ENCODE measurements at places on chromosomes 6 and 20.

GRCh38 chr6:164911151-164911550 is 398.3 kb downstream of the C6orf118 start:
- no peak for ATAC-seq

DNA sequence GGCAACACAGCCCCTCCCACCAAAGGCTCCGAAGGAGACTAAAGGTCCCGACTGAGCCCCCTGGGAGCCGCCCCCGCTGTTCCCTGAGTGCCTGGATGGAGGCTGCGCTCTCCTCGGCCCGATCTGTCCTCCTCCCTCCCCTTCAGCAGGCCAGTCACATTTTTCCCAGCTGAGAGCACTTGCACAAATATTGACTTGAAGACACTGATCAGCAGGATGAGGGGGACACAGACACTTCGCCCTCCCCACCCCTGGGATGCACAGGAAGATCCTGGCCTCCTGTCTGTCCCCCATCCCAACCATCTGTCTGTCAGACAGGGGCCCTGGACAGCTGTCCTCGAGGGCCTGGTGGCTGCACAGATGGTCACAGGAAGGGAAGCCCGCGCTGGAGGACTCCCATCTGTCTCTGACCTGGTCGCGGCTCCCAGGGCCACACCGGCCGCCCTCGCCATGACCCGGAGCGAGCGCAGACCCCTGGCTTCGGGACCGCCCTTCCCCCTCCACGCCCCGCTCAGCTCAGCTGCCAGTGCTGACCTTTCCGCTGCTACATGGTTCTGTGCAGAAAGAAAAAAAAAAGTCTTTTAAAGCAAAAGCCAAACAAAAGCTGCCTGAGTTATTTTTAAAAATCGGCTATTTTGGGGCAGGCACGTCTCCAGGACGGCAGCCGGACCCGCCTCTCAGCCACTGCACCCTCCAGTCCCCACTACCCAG is 11.1 kb downstream of the LAMA5 start:
- no peak for ATAC-seq

DNA sequence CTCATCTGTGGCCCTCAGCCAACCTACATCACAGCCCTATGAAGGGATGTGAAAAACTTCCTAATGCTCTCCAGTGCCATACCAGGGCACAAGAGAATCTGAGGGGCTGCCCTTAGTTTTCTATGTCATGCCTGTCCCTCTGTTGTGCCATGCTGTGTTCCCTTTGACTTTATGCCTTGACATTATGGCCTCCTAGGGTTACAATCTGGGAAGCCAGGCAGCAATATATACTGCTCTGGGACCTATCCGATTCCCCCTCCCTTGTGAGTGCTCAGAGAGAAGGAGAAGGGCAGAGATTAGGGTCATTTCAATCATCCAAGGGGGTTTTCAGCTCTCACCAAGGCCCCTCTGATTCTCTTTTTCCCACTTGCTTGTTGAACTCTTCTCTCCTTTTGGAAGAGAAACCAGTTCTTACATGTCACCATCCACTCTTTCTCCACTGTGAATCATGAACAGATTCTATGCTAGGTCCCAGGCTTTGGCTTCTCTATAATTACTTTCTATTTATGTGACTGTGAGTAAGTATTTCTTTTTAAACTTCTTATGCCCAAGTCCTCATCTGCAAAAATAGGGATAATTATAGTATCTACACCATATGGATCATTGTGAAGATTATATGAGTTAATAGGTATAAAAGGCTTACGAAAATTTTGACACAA is 14.2 kb upstream of the FRK start:
- no peak for ATAC-seq

- no peak for ATAC-seq
These were observed 1420.0 kb upstream of the EYS start for GRCh38 chr6:67127041-67127440.

DNA sequence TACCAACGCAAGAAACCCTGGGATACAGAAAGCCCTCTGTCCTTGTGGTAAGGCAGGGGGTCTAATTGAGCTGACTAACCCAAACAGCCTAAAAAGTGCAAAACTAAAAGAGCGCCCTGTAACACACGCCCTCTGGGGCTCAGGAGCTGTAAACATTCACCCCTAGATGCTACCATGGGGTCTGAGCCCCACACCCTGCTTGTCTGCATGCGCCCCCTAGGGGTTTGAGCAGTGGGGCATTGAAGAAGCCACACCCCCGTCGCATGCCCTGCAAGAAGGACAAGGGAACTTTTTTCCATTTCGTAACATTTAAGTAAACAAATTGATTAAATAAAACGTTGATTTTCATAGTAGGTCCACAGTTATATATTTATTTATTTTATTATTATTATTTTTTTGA is 616.9 kb upstream of the MAN1A1 start:
- ATAC-seq, result no peak

- no peak for ATAC-seq
These were observed 92.2 kb downstream of the CTNNBL1 start for GRCh38 chr20:37786043-37786442.

DNA sequence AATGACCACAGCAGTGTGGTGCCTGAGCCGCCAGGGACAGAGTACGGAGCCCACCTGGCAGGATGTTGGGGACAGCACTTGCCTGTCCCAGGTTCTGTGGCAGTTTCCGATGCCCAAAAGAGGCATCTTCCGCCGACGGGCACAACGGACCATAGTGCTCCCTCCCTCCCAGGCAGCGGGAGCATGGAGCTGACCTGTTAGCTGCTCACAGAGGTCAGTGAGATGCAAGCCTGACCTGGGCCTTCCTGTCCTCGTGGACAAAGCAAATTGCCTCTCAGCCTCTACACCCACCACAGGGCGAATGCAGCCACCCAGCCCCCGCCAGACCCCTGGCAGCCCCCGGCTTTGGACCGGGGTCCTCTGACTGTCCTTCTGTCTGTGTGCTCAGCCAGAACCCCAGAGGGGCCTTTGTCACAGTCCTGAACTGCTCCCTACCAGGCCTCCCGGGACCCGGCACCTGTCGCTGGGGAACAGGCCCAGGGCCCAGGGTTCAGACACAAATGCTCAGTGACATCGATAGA is 16.2 kb upstream of the FRMD1 start:
- no peak for ATAC-seq

DNA sequence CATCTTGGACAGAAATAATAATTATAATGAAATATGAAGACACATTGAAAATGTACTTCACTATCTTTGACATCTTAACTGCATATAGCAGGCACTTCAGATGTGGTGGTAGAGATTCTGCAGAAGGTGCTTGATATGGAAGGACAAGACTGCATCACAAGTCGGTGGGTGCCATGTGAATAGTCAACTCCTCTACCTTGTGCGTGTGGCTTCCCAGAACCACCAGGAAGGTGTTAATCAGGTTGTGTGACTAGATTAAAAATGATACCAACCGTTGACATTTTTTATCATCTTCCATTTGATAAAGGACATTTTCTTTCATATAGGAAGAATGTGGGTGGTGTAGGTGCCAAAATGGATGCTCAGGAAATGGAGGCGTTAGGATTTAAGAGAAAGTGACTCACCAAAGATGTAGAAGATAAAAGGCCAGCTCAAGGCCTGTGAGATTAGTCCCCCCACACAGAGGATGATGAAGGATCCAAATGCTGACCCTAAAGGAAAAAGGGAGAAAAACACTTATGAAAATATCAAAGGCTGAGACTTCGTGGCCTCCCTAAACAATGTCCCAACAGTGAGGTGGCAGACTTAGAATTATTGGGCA is 12.3 kb downstream of the SLC17A2 start:
- no peak for ATAC-seq

- no peak for ATAC-seq
These were observed 108.4 kb upstream of the MAFB start for GRCh38 chr20:40797425-40797824.

DNA sequence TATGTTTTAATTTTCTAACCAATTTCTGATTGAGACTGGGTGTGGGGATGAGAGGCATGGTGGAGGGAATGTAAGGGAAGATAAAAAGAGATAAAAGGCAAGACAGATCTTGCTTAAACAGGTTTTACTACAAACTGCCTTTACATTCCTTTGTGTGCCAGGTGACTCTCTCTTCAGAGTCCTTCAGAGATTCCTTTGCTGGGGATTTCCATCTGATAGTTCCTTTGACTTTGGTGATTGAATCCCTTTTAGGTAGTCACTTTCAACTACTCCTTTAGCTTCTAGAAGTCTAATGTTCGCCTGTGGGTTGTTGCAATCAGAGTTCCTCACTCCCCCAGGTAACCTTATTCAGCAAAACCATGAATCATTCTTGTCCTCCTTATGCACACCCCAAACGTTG is 283.3 kb upstream of the MANEA start:
- ATAC-seq, result no peak

DNA sequence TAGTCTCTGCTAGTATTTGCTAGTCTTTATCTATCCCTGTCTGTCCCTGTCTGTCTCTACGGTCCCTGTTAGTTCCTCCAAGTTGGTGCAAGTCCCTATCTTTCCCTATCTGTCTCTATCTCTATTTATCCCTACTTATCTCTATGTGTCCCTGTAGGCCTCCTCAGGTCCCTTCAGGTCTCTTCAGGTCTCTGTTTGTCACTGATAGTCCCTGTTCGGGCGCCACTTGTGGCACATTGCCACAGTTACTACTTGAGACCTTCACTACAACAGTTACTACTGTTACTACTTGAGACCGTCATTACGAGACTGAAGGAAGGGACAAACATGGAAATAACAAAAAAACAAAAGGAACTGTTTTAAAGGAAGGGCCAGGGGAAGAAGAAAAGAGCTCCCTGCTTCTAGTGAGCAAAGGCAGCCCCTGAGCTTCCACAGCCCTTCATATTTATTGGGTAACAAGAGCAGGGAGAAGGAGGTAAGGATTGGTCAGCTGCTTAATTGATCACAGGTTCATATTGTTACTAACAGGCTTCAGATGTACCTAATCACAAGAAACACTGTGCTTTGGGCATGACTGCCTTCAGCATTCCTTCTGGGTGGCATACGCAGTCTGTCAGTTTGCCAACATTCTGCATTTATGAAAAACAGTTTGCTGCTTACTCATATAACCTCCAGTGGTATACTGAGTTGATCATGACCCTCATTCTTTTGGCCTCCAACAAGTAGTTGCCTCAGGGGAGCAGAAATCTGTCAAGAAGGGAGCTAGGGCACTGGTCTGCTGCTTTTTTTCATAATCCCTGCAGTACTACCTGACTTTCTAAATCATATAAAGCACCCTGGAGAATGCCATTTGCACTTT is 8.4 kb downstream of the EPB41L2 start:
- no peak for ATAC-seq

GRCh38 chr20:19540392-19540791 is 217.7 kb upstream of the RIN2 start:
- ATAC-seq, result no peak

DNA sequence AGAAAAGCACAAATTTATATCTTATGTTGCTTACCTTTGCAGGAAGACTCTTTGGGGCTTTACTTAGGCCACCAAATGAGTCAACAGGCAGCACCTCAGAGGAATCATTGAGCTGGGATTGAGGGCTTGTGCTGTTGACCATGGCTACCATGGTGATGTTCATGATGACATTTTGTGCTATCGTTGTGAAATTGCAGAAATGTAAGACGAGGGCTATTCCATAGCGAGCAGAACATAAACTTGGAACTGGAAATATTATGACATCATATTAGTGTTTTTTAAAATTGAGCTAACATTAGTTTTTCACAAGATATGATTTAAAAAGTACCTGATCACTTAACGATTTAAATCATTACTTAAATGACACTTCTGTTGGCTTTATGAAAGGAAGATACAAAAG is 11.8 kb downstream of the SLC17A3 start:
- ATAC-seq, result no peak

- ATAC-seq, result no peak
These were observed 17.4 kb downstream of the ADGRF4 start for GRCh38 chr6:47715782-47716181.

- no peak for ATAC-seq
These were observed 1.9 kb upstream of the EDN1 start for GRCh38 chr6:12288211-12288618.

DNA sequence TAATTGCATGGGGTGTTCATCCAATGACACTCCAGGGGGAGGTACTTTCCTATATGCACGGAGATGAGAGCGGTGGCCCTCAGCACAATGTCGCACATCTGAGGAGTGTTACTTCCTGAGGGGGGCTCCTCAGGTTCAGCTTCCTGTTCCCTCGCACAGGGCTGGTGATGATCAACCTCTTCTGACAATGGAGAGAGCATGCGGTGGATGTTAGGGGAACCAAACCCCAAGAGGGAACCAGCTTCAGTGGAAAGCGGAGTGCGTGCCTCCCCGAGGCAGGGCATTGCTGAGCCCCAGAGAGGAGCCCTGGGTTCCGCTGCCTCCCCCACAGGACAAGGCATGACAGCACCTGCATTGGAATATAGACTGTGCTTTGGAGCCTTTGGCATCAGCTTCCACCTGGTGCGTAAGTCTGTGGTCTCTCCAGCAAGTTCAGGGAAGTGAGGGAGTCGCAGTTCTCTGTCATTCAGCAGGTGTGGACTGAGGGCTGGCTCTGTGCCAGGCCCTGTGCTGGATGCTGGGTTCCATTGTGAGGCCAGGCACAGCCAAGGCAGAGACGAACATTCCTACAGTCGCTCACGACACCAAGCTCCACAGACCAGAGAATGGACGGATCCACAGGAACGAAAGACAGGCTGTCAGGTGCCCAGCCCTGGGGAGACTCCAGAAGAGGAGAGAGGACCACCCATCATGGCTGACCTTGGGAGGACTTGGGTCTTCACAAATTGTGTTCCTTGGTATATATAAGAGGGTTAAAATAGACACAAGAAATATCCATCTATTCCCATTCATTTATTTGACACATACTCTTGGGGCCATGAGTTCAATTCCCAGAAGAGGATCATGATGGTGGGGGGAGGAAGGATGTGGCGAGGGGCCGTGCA is 3.9 kb upstream of the ZNF831 start:
- no peak for ATAC-seq

- ATAC-seq, result no peak
These were observed 80.6 kb downstream of the IRAK1BP1 start for GRCh38 chr6:78947962-78948361.

GRCh38 chr20:57528148-57528547 is 3.2 kb upstream of the CTCFL start:
- no peak for ATAC-seq

- no peak for ATAC-seq
These were observed 64.8 kb downstream of the CARMIL1 start for GRCh38 chr6:25343984-25344383.

GRCh38 chr6:2434912-2435311 is 189.5 kb upstream of the GMDS start:
- ATAC-seq, result no peak

DNA sequence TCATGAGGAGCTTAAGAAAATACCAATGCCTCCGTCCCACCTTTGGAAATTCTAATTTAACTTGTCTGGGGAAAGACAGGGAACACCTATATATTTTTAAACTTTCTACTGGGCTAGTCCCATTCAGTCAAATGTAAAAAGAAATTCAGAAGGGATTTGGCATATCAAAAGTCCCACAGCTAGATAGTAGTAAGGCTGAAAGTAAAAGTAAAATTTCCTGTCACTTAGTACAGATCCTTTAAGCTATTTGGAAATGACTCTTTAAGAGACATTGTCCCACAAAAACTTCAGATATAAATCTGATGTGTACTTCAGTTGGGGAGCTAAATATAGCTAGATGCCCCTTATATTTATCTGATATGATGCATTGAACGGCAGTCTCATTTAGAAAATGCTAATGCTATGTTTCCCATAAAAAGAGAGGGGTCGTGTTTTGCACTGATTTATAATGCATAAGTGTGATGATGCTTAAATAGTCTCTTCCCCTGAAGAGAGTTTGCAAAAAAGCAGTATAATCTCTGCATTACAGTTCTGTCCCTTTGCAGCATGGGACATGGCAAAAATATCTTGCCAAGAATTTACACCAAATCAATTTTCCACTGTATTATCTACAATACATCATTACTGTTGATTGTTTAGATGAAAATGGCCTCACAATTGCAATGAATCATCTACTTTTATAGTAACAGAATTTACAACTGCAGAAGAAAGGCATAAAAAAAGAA is 860.8 kb upstream of the MAP3K7 start:
- no peak for ATAC-seq

GRCh38 chr6:170010665-170011203 is 259.3 kb downstream of the ERMARD start:
- no peak for ATAC-seq

All from SK-N-SH treated with all-trans-retinoic acid at 6 μM for 48 hours (cell line).